M059J (cell line): ENCODE measurements at places on chromosomes 2 and 18.

DNA sequence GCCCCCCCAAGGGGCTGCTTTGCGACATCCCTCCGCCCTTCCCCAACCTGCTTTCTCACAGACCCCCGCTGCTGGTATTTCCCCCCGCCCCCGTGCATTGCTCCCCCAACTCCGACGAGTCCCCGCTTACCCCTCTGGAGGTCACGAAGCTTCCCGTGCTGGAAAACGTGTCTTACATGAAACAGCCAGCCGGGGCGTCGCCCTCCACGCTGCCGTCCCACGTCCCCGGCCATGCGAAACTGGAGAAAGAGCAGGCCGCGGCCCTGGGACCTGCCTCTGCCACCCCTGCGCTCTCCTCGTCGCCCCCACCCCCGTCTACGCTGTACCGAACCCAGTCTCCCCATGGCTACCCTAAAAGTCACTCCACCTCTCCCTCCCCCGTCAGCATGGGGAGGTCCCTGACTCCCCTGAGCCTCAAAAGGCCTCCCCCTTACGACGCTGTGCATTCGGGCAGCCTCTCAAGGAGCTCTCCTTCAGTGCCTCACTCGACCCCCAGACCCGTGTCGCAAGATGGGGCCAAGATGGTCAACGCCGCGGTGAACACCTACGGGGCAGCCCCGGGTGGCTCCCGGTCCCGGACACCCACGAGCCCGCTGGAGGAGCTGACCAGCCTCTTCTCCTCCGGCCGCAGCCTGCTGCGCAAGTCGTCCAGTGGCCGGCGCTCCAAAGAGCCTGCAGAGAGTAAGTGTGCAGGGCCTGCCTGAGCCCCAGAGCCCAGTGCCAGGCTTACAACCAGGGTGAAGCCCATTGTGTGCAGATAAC, 183.0 kb downstream of the NYAP2 start:
- DNase-seq, result no peak

DNA sequence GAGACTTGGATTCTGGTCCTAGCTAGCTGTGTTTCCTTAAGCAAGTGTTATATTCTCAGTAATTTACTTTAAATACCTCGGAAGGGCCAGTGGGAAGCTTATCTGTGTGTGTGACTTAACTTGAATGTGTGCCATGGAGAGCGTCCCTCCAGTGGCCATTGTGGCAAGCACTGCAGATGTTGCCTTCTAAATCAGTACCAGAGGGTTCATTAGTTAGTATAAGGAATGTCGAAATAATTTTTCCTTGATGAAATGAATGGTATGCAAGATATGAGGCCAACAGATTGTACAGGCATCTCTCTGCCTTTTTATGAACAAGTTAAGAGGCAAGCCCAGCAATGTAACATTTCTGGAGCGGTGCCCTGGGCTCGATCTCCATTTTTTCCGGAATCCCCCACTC, 52.0 kb downstream of the FBXO36 start:
- peak; percentile 5 for DNase-seq

- DNase-seq, result no peak
Measured at GRCh38 chr2:10469955-10470608, 22.0 kb upstream of the ODC1 start.

DNA sequence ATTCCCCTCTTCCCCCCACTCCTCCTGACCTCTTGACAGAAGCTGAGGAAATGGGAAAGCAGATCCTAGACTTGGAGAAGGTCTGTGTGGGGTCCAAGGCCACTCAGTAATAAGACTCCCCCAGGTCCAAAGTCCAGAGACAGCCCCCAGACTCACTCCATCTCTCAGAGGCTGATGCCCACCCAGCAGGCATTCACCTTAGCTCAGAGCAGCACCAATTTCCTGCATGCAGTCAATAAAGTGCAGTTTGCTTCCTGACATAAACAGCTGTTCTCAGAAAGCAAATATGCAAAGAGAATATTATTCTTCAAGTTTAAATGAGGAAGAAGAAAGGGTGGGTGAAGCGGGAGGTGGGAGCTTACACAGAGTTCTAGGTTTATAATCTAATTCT, 84.1 kb upstream of the RTN4 start:
- DNase-seq, result no peak

- peak; percentile 30 for DNase-seq
Measured at GRCh38 chr2:46363535-46364170, 66.4 kb downstream of the EPAS1 start.

DNA sequence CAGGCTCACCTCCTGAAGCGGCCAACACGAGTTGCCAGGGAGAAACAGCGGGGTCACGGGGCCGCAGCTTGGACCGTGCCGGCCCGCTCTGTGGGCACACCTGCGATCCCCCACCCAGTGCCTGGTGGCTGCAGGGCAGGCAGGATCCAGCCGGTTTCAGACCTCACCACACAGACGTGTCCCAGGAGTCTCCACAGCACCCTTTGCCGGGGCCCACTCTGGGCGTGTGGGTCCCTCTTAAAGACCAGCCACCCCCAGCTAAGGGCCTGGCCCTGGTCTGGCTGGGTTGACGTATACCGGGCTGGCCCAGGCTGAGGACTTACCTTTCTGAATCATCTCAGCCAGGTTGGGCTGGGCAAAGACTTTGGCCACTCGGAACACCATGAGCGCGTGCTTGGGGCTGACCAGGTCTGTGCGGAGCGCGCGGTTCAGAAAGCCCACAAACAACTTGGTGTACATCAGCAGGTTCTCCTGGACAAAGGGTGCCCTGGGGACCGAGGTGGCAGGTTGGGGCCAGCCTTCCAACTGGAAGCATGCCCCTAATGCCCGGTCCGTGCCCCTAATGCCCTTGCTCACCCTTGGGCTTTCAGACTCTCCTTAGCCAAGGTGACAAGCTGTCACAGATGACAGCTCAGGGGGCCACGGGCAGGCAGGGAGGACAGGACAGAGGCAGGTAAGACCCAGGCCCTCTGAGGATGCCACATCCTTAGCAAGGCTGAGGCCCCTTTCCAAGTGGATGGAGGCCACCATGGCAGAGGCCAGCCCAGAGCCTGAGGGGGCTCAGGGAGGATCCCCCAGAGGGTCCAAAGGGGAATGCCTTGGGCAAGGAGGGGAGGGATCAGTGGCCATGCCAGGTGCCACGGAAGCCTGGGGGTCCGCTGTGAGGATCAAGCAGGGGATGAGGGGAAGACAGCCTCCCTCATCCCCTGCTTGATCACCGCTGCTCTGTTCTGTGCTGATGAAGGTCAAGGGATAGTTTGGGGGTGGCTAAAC, 10.2 kb upstream of the CCDC74B start:
- no peak for DNase-seq

GRCh38 chr18:31399306-31400032, 22.9 kb downstream of the DSG4 start:
- peak; percentile 7 for DNase-seq

- DNase-seq, result peak; percentile 39
Measured at GRCh38 chr2:31434911-31435310, 20.4 kb upstream of the XDH start.

DNA sequence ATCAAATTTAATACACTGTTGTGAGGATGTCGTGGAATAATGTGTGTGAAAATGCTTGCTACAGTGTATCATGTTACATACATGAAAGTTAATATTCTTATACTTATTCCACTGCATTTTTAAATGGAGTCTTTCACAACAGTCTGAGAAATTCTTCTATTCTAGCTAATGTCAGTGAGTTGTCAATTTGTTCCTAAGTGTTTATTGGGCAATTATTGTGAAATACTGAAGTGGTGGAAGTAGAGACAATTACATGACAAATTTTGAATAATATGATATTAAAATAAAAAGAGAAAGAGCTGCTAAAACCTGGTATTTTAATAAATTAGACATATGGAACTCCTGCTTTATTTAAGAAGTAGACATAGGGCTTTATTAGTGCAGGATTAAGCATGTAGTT, 176.1 kb downstream of the PTPRM start:
- DNase-seq, result no peak

DNA sequence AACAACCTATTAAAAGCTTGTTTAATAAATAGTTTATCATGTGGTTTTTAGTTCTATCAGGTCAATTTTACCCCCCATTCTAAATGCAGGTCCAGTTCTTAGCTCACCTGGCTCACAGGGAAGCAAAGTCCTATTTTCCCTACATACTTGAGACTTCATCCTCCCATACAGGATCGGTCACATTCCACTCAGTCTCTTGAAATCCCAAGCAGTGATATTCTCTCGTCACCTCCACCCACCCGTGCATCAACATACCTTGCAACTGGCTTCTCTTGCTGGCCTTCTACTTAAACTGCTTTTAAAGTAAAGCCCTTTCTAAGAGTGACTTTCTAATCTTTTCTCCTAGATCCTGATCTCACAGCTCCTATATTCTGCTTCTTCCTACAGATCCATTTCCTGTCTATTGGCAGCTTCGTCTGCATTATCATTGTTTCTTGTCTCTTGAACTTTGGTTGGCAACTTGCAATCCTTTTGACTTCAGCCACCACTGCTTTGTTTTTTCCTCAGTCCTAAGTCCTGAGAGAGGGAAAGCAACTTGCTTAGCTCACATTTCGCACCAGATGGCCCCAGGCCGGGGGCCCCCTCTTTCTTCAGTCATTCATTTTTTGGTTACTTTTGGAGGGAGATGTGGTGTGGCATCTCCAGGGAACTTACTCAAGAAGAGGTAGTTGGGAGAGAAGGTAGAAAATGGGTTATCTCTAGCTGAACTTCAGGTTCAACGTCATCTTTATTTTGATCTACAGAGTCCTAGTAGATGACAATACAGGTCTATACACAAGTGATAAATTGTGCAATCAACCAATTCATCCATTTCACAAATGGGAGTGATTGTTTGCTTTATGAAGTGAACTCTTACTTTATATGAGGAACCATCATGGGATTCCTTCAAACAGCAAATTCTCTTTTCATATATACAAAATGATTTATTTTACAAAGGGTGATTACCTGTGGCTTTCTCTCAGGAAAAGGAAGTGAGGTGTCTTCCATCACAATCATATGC, 23.9 kb upstream of the NCOA1 start:
- no peak for DNase-seq

DNA sequence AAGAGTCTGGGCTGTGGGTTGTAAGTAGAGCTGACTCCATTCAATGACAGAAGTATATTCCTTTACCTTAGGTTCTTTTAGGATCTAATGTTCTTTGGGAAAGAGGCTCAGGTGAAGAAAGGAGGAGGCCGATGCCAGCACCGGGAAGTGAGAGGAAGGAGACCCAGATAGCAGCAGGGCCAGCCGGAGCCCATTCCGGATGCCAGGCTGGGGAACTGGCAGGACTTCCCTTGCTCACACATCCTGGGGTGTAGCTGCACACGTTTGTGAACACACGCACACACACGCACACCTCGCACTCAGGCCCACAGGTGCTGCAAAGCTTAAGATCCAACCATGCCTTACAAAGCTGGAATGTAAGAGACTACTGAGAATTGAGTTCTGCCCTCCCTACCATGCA, 95.8 kb upstream of the SMAD2 start:
- no peak for DNase-seq

- DNase-seq, result no peak
Measured at GRCh38 chr2:168753765-168754329, 48.6 kb upstream of the NOSTRIN start.

- no peak for DNase-seq
Measured at GRCh38 chr2:136381722-136382633, 264.0 kb upstream of the CXCR4 start.

DNA sequence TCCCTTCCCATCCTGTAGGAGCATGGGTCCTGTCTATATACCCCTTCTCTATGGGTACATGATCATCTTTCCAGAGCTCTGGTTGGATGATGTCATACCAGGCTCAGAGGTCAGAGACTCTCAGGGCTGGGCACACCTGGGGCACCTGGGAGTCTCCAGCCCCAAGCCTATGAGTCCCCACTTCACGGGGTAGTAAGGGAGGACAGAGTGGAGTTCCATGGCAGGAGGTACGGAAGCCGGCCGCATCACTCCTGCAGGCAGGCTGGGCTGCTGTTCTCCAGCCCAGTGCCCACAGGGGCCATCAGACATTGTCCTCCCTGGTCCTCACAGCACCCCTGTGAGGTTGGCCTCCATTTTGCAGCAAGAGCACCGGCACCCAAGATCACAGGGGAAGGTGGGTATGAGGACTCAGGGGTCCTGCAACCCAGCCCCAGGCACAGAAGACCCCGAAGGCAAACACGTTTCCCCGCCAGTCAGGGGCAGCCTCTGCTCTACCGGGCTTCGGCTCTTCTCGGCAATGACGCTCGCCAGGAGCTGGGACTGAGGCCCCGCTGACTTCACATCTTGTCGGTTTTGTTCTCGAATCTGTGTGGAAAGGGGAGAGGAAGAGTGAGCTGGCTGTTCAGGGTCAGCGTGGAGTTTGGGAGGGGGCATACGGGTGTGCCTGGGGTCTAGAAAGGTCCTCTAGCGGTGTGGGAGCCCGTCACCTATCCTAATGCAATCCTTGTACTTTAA, 91.5 kb downstream of the ADD2 start:
- no peak for DNase-seq

DNA sequence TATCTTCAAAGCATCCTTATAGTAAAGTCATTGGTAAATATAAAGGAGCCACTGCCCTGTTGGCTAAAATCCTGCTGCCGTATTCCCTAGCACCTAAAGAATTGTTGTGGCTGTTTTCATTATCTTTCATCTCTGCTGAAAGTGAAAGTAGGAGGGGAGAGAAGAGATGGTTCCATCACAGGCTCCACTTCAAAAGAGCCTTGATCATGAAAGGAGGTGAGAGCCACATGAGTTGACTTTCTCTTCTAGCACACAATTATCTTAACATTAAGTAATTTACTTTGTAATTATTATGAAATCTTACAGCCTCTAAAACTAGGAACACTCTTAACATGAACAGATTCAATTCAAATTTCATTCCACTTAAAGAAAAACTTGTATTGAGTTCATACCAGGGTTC, 1050.9 kb upstream of the LRRTM1 start:
- no peak for DNase-seq

GRCh38 chr2:143451642-143452281, 322.5 kb downstream of the ARHGAP15 start:
- DNase-seq, result peak; percentile 73

DNA sequence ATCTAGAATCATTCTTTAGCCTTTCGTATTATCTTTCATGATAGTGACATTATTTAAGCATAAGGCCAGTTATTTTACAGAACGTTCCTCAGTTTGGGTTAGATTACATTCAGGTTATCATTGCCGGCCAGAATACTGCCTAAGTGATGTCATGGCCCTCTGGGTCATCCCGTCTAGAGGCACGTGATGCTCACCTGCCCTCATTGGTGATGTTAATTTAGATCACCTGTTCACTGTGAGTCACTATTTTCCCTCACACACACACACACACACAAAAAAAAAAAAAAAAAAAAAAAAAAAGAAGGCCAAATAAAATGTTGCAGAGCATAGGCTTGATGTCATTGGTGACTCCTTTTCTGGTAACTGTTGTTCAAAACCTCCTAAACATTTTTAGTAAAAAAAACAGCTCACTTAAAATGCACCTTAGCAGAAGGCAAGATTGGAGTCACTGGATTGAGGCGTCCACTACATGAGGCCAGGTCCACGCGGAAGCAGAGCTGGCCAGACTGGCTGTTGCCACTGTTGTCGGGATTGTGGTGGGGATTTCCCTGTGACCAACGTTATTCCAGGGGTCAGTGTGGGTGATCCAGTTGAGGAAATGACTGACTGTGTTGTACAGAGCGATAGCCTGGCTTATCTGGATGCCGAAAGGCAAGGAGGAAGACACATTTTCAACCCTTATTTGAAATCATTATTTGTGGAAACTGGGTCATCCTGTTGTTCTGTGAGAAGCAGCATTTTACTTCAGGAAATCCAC, 52.1 kb upstream of the CNGA3 start:
- DNase-seq, result no peak
